GM06990 (cell line): ENCODE measurements at places on chromosomes 12 and 14.

DNA sequence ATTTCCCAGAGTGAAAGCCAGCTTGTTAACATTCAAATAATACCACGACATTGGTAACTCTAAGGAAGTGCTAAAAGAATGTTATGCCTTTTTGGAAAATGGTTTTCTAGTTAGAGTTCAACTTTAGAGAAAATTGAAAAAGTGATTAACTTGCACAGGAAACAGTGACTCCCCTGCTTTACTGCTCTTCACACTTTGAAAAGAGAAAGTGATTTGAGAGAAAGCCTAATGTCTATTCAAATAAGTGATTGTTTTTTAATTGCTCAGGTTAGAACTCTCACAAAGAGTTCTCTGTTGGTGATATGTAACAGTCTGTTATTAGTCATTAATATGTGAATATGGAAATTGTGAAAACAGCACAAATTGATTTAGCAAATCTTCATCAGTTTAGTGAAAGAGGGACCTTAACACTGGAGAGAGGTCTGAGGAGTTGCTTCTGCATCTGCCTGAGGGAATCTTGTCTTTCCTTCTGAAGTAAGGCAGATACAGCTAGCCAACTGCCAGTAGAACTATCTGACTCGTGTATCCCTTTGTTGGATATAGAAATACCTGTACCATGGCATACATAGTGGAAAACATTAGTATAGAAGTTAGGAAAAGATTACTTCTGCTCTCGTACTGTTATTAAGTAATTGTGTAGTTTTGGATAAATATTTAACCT, 25.5 kb downstream of the ATF7IP start:
- DNase-seq: no peak

DNA sequence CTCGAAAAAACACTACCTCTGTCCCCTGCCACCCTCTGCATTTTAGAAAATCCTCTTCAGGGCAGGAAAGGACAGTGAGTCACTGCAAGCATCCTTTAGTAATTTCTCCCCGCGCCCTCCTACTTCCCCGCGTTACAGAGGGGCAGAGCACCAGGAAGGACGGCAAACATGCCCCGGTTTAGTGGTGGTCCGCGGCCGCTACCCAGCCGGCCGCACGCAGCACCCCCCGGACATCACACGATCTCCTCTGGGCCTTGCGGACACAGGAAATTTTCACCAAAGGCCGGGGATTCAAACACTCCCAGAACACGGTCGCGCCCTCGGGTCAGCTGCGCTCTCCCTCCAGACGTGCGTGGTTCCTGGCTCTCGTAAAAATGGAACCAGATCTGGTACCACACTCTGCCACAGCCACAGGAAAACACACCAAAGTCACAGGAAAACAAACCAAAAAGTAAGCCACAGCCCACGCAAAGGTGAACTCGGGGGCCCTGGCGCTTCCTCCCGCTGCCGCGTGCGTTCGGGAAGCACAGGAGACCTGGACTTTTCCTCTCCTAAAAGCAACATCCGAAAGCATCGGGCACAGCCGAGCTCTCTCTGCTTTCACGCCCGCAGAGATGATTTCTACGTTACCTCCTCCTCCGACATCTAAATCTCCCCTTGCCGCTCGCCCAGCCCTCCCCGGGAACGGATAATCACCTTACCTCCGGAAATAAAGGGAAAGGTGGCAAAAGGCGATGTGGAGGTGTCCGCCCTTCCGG, 839 bp downstream of the SLC38A1 start:
- peak; percentile 49 for DNase-seq

DNA sequence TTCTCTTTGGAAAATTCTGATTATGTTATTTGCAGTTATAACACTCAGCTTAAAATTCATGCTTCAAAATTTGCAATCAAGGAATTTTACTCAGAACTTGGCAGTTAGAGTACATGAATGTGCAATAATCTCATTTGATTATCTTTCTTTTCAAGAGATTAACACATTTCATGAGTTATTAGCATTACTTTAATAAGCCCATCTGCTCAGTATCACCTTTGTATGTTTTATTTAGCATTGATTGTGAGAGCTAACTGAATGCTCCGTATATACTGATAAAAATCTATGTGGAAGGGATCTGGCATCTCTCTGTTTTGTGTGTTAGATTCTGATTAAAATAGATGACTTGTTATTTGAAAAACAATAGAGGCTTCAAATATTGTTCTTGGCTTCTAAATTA, 55.6 kb upstream of the CPNE8 start:
- no peak for DNase-seq

DNA sequence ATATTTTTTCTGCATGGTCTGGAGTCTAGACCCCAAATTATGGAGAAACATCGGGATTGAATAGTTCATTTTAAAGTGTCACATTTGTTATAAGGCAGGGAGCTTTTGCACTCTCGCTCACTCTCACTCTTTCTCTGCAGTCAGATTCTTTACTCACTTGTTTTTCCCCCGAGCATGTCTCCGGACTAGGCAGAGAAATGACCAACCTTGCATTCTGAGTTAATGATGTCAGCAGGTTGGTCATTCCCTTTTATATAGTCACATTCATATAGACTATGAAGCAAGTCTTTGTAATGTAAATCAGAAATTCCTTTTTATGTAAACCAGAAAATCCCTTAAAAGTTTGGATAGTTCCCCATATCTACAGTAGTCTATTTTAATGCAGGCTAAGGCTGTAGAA, 4.1 kb downstream of the C12orf75 start:
- DNase-seq: no peak

- no peak for DNase-seq
These were observed 45.0 kb upstream of the STAB2 start for GRCh38 chr12:103542078-103542477.

DNA sequence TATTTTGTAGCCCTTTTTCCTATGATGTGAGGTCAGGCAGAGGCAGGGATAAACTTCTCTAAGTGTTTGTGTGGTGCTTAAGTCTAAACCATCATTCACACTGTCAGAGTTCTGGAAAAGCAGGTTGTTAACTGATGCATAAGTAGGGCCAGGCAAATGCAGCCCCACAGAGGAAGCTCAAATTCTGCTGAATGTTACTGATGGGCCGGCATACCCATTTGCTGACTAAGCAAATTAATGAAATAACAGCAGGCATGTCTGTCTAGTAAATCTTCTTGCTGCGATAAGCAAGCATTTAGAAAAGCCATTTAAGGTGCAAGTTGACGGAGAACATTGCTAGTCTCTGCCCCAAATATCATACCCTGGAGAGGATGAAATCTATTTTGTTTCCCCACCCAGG, 523.2 kb upstream of the CCDC196 start:
- no peak for DNase-seq

- DNase-seq: no peak
These were observed 158.0 kb downstream of the KCNA5 start for GRCh38 chr12:5201554-5202218.

DNA sequence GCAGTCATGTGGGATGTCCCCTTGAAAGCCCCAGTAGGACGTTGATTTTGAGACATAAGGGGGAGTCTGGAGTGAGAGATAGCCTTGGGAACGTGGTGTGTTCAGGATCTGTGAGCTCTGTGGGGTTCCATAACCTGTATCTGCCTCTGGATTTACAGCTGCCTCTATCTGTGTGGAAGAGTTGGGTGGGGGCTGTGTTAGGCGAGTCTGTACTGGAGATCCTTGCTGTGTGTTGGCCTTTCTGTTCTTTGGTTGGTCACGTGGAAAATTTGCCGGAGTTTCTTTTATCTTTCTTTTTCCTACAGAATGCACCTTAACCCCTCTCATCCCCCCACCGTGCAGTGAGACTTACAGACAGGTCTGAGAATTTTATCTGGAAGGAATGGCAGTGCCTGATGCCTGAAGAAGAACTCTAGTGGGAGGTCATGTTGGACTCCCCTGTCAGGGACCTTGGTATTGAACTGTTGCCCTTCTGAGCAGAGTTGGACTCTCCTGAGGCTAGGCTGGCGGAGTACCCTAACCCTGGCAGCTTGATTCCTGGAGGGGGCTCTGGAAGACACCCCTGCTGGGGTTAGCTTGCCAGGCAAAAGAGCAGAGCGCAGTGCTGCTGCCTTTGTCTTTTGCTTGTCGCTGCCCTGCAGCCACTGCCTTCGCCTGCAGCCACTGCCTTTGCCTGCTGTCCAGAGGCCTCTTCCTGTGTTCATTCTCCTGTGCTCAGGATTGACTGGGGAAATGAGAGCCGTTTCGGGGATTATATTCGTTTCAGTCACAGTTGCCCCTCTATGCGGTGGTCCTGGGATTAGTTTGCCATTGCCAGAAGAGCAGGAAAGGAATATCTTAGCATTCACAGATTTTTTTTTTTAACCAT, 34.1 kb downstream of the ZNF664 start:
- no peak for DNase-seq

DNA sequence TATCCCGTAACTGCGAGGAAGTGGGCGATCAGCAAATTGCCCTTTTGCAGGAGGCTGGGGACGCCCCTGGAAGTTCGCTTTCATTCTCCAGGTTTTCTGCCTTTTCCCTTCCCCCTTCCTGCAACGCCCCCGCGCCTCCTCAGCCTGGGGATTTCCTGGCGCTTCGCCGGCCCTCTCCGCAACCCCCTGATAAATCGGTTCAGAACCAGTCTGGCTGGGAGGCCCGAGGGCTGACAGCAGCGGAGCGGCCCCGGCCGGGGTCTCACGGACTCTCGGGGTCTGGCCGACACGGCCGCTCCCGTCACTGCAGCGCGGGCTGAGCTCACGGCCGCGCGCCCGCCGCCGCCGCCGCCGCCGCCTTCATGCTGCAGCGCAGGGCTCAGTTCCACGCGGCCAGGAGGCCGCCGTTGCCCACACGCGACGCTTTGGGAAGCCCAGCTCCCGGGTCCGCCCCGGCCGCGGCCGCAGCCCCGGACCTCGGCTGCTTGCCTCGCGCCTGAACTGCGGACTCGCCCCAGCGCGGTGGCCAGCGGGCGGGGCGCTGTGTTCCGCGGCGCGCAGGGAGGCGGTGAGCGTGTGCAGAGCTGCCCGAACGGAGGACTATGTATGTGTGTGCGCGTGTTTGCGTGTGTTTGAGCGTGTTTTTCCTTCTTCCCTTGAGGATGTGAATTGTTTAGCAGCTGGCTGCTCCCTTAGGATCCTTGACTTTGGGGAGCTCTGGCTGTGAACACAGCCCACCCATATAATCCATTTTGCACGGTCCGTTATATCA, at the start of gene LRFN5:
Gene LRFN5, plus strand, starts transcription at position 345 of the 772 bp plus-strand sequence.
- DNase-seq: no peak

DNA sequence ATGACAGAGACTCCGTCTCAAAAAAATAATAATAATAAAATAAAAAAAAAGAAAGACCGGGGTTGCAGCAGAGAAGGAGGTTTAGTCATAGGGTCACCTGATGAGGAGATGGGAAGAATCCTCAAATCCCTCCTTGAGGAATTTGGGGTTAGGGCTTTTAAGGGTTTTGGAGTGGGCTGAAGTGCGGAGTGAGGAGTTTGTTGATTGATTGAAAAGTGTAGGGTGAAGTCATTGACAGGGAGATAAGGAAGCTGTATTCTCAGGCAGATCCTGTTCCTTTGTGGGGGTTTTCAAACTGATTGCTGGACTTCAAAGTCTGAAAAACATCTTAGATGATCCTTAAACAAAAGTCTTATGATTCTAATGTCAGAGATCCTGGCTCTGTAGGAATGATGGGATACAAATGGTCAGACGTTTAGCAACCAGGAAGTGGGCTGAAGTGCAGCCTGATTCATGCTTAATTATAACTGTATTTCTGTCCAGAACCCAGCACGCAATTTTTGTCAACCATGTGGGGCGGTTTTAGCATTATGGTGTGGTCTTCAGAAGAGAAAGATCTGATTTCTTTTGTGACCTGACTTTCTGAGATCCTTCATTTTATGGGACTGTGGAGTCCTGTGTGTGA, 16.0 kb downstream of the FNTB start:
- DNase-seq: no peak

DNA sequence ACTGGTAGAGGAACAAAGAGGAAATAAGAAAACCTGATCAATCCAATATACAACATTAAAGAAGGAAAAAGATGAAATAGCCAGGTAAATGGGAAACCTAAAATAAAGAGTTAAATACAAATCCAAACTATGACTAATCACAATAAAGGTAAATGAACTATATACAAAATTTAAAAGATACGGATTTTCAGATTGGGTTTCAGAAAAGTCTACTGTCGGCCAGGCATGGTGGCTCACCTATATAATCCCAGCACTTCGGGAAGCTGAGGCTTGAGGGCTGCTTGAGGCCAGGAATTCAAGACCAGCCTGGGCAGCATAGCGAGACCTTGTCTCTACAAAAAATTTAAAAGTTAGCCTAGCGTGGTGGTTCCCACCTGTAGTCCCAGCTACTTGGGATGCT, 39.9 kb upstream of the CHGA start:
- no peak for DNase-seq

GRCh38 chr12:122124370-122124769, 45.8 kb downstream of the MLXIP start:
- no peak for DNase-seq

DNA sequence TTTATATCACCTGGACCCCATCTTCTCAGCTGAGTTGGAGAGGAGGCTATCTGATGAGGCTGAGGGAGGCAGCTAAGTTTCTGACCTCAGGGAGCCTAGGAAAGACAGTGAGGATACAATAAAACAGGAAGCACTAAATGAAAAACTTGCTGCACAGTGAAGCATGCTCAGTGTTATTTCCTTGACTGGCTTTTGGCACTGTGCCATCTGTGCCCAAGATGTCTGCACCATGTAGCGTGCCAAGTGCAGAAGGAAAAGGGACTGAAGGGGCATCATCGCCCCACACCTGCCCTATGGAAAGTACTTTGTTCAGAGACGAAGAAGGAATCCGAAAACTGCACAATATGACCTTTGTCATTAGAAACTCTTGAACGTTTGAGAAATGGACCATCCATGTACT, 102.7 kb downstream of the ANO4 start:
- DNase-seq: no peak

- no peak for DNase-seq
These were observed 29.5 kb downstream of the CACNA1C start for GRCh38 chr12:2082321-2082720.

- no peak for DNase-seq
These were observed 16.7 kb downstream of the KMT2D start for GRCh38 chr12:49043856-49044258.

GRCh38 chr12:2378835-2379330, 326.1 kb downstream of the CACNA1C start:
- DNase-seq: peak; percentile 46

DNA sequence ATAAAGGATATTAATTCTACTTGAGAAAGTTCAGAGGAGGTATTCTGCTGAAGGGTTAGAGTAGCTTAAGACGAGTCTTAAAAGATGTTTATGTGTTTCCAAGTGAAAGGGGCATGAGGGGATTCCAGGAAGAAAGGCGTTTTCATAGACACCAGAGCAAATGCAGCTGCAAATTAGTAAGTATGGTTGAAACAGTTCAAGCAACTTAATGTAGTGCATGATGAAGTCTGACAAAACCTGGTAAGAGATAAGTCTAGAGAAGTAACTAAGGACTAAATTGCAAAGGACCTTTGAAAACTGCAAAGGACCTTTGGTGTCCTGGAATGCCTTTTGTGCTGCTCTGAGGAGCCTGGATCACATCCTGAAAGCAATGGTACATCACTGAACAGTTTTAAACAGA, 11.5 kb downstream of the LUM start:
- no peak for DNase-seq

GRCh38 chr12:95205016-95205624, 12.1 kb downstream of the FGD6 start:
- no peak for DNase-seq
